ENCODE measurements at places on chromosomes 1 and 21.

GRCh38 chr1:117070124-117070523 is 10.0 kb downstream of the TTF2 start:
- DNase-seq, result peak; percentile 15

- no peak for DNase-seq
Observed at GRCh38 chr1:203899353-203899716, 37.9 kb downstream of the SNRPE start.

DNA sequence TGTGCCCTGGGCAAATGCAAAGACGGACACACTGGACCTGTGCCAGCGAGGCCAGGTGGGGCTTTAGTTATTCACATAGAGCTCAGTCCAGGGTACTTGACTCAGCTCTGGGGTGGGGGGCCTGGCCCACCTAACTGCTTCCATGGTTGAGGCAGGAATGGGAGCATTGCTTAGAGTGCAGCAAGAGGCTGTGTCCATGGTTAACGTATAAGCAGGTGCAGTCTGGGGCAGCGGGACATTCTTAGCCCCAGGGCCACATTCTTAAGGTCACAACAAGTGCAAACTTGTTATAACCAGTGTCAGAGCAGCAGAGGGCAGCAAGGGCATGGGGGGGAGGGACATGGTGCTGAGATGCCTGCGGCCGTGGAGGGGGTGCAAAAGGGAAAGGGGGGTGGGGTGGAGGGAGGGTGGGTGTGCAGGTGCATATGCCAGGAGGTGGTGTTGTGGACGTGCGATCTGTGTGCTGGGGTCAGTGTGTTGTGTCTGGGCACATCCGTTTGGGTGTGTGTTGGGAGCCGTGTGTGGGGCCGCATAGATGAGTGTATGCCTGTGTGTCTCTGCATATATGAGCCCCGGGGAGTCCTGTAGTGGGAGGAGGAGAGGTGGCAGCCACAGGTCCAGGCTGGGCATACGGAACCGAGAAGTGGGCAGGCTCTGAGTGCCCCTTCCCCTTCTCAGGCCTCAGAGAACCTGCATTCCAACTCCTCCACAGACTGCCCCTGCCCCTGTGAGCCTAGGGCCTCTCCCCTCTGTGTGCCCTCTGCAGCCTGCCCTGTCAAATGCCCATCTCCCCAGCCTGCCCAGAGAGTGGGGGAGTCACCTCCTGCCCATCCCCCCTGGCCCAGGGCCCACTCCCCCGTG is 8.4 kb downstream of the KCNJ10 start:
- DNase-seq, result no peak

DNA sequence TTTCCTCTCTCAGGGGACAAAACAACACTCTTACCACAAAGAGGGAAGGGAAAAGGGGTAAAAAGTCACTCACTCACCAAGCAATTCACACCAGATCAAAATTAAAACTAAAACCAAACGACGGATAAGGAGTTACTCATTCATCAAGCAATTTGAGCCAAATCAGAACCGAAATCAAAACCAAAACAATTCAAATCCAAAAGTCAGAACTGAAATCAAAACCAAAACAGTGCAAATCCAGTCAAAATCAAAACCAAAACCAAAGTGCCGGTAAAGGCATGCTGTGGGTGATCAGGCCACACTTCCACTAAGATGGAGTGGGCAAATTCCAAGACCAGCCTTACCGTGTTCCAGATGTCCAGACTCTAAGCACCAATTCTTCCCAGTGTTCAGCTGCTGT is 717.9 kb downstream of the AMY1C start:
- no peak for DNase-seq

DNA sequence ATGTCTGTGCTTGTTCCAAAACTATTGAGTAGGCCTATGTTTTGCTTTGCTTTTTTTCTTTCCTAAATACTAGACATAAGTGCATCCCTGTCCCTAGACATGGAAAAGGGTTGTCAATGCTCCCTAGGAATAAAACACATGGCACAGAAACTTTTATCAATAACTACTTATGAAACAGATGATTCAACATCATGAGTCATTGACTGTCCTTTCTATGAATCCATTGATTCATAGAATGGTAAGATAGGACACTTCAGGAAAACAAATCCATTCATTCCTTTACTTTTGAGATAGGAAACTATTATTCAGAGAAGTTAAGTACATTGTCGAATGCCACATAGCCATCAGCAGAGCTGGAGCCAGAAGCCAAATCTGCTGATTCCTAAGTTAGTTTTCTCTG is 147.5 kb downstream of the TSEN15 start:
- DNase-seq, result peak; percentile 17

DNA sequence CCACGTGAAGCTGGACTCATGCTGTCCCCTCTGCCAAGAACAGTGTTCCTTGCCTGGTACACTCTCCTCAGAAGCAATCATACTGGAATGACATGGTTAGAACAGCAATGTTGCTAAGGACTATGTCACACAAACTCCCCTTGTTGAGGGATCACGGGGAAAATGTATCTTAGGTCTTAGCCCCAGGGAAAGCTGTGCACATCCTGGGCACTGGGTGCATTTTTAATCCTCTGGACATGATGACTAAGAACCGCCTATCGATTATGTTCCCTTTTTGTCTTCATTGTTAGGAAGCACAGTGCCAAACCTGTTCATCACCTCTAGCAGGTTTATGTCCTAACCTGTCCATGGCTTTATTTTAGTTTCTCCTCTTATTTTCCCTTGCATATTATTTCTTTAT is 115.1 kb downstream of the HIVEP3 start:
- DNase-seq, result no peak

DNA sequence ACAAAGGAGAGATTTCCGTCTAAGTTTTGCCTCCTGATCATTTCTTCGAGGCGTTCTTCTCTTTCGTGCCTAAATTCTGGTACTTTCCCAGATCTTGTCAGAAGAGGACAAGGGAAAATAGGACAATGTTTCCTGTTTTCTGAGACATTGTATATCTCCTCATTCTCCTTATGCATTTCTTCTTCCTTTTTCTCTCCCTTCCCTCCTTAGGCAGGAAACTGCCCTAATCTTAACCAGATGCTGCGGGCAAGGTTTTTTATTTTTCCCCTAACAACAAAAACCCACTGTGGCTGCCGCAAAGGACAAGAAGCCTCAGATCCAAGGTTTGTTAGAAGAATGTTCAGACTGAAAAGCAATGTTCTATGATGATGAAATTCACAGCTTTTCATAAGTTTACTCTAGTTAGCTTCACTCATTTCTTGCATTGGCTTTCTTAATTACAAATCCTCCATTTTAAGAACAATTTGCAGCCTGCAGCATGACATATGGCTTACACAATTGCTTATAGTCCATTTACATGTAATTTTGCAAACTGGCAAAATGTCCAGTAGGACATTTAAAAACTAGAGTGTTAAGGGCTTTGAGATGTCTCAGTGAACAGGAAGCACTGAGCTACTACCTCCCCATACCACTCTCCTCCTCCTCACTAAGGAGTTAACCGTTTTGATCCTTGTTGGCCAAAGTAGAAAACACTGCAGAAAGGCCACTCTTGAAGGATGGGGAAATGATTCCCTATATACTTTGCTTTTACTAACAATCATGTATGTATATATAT is 624 bp downstream of the CTSK start:
- no peak for DNase-seq

GRCh38 chr1:94899756-94900155 is 27.2 kb downstream of the CNN3 start:
- DNase-seq, result peak; percentile 50

- DNase-seq, result no peak
Observed at GRCh38 chr1:18482721-18483425, 2.1 kb downstream of the KLHDC7A start.

DNA sequence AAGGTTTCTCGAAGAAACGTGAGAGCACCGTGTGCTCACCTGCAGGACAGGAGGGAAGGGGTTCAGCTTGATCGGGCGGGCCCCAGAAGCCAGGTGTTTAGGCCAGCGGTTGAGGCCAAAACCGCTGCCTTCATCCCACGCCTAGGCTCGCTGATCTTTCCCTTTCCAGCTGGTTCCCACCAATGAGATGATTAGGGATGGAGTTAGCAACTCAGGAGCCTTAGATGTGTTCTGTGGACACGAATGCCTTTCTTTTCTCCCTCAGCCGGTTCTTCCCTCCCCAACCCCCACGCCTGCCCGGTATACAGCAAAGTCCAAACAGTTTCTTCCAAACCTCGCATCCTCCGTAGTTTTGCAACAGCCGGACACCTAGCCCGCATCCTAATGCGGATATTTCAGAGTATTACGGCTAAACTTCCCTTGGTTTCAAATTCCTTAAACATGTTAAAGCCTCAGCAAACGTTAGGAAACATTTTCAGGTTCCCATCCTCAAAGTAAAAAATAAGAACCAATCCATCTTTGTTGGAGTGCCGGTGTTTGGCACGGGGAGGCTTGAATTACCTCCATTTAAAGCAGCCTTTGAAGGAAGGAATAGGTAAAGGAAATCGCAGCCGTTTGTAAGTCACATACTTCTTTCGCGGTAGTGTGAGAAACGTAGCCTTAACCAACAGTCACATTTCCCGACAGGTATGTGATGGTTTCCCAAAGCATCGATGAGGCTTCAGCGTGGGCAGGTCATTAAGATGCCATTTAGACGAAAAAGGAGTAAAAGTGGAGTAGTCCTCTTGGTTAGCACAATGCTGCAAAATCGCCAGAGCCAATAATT is 1.1 kb downstream of the LRRC8C start:
- peak; percentile 46 for DNase-seq

GRCh38 chr1:180793451-180793850 is 119.2 kb upstream of the KIAA1614 start:
- no peak for DNase-seq

All from amniotic epithelial cell (primary cell).